ENCODE measurements at places on chromosomes 3 and 15.

DNA sequence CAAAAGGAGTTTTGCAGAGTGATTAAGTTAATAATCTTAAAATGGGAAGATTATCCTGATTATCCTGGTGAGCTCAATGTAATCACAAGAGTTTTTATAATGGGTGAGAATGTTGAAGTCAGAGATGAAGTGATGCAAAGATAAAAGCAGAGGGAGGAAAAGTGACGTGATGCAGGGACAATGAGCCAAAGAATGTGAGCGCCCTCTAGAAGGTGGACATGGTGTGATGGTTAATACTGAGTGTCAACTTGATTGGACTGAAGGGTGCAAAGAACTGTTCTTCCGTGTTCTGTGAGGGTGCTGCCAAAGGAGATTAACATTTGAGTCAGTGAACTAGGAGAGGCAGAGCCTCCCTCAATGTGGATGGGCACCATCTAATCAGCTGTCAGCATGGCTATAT, 569.6 kb upstream of the AGTR1 start:
- DNase-seq: no peak

DNA sequence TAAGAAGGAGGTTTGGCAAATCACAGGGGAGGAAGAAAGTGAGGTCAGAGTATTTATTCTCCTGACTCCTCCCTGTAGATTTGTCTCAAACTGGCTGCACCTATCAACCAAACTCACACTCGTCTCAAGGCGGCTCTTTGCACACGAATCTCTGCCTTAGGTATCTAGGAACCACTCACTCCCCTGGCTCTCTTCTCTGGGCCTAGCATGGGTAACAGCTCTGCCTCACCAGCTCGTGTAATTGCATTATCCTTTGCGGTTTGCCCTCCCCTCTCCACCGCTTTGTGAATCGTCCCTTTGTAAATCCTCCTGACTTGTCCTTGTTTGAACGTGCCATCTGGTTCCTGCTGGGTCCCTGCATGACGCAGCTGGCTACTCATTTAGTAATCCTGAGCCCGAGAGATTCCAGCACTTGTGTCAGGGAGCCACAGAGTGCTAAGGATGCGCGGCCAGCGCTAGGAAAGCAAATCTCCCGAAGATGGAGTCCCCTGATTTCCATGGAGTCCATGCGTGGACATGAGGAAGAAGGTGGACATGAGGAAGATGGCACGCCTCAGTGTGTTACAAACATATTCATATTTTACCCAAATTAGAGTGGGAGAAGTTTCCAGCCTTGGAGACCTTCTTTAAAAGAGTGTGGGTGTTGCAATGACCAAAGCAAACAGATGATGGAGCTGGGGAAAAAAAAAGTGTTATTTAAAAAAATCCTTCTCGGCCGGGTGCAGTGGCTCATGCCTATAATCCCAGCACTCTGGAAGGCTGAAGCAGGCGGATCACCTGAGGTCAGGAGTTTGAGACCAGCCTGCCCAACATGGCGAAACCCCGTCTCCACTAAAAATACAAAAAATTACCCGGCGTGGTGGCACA, 26.7 kb downstream of the NRROS start:
- no peak for DNase-seq

GRCh38 chr3:40201770-40202169, 107.7 kb upstream of the EIF1B start:
- no peak for DNase-seq

- no peak for DNase-seq
Measured at GRCh38 chr3:50090984-50091383, 2.3 kb downstream of the RBM5 start.

DNA sequence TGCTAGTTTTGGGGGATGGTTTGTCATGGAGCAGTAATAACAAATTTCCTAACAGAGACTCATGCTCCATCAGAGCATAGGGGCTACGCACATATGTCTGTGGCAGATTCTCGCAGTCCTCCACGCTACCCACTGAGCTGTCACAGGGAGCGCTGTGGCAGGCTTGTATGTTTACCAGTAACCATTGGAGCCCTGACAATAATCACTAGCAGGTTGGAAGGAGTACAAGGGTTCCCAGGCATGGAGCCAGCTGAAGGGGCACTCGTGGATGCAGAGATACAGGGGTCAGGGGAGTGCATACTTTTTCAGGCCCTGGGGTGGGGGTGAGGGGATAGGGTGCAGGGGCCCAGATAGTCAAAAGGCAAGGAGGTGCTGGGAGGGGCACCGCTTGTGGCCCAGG, 7.9 kb upstream of the GP9 start:
- DNase-seq: peak; percentile 59

GRCh38 chr15:101641894-101642293, 10.3 kb downstream of the TM2D3 start:
- DNase-seq: no peak

- no peak for DNase-seq
Measured at GRCh38 chr15:88695691-88696251, 57.0 kb downstream of the ISG20 start.

- DNase-seq: no peak
Measured at GRCh38 chr15:85837881-85838280, 43.2 kb upstream of the KLHL25 start.

DNA sequence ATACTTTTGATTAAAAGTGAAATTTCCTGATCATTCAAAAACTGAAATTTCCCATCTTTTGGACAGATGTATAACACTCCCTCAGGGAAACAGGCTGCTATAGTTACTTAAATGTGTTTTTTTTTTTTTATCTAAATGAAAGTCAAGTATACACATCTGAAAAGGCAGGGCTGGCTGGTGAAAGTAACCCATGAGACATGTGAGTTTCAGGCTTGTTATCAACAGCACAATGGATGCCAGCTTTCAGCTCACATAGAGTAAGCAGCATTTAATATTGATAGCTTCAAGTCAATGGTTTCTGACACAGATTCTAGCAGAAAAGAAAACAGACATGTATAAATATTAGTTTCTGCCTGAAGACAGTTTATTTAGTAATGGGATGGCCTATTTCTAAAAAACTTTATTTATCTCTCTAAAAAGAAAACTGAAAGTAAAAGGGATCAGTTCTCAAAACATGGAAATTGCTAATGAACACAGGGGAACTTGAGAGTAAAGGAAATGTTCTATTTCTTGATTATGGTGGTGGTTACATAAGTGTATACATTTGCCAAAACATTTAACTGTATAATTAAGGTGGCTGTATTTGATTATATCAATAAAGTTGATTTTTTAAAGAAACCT, 89.7 kb upstream of the CMC1 start:
- no peak for DNase-seq

- no peak for DNase-seq
Measured at GRCh38 chr3:49662021-49662420, 12.1 kb upstream of the APEH start.

GRCh38 chr3:18258492-18258891, 166.6 kb downstream of the SATB1 start:
- DNase-seq: no peak

- no peak for DNase-seq
Measured at GRCh38 chr15:86231864-86232721, 152.4 kb downstream of the AGBL1 start.

- no peak for DNase-seq
Measured at GRCh38 chr3:191320316-191320715, 8.9 kb upstream of the CCDC50 start.

GRCh38 chr15:98873441-98874218, 134.0 kb downstream of the PGPEP1L start:
- DNase-seq: no peak

GRCh38 chr3:110886222-110886893, 185.3 kb upstream of the NECTIN3 start:
- no peak for DNase-seq

DNA sequence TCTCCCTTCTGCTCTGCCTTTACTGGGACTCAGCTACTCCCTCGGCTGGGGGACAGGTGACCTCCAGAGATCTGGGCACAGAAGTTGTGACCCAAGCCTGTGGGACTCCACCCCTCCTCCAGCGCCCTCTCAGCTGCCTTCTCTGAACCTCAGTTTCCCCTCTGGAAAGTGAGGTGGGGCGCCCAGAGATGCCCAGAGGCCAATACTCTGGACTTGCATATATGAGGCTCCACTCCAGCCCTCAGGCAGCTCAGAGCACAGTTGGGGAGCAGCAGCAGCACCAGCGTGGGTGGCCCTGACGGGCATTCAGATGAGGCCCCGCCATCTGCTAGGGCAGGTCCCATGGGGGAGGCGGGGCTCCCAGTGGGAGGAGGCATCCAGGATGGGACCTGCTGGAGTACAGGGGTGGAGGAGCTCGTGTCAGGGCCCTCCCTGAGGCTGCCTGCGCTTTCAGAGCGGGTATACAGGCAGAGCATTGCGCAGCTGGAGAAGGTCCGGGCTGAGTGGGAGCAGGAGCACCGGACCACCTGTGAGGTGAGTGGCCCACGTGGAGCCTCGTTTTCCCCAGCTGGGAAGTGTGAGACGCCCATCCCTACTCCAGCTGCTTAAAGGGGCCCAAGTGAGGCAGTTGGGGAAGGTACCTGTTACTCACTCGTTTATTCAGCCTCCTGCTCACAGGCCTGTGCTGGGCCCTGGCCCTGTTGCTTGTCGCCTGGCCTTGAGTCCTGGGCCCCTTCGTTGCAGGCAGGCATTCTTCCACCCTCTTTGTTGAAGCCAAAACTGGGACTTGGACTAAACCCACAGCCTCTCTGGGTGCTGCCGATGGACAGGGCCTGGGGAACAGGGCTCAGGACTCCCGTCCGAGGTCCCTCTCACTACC, 35.4 kb downstream of the PSTPIP1 start:
- DNase-seq: no peak

DNA sequence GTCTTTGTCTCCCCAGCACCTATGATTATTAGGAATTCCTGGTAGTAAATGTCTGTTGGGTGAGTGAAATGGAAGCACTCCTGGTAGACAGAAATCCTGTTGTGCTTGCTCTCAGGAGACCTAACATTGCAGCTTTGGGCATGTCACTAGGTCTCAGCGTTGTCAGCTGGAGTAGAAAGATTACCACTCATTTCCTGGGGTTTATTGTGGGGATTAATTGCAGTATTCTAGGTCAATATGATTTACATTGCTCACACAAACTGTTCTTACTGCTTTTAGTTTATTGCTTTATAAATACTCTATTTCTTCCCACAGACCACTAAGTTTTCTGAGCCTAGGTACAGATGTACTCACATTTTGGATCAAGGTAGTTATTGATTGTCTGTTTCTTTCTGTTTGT, 5.1 kb downstream of the TSEN2 start:
- DNase-seq: no peak

- DNase-seq: no peak
Measured at GRCh38 chr3:122200661-122201060, 17.2 kb downstream of the CASR start.

- DNase-seq: no peak
Measured at GRCh38 chr3:39028546-39028945, 23.2 kb downstream of the SCN11A start.

GRCh38 chr3:46314517-46314916, 39.4 kb upstream of the CCR2 start:
- DNase-seq: no peak

- DNase-seq: no peak
Measured at GRCh38 chr3:58743296-58743695, 76.7 kb upstream of the FAM3D start.

DNA sequence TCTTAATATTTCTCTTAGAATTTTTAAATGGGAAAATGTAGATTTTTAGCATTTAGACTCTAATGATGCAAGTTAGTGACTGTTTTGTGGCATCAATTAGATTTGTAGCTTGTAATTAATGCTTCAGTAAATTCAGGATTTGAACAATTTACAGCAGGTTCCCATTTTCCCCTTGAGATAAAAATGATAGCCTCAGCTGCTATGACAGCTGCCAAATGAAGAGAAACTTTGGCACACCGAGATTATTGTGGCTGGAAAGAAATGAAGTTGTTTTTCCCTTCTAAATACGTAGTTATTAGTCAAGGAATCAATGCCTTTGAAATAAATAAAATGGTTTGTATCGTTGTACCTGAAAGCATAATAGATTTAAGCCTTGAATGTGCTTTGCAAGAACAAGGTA, 206.4 kb upstream of the P2RY1 start:
- no peak for DNase-seq

GRCh38 chr3:134189849-134190248, 60.8 kb downstream of the RYK start:
- no peak for DNase-seq

DNA sequence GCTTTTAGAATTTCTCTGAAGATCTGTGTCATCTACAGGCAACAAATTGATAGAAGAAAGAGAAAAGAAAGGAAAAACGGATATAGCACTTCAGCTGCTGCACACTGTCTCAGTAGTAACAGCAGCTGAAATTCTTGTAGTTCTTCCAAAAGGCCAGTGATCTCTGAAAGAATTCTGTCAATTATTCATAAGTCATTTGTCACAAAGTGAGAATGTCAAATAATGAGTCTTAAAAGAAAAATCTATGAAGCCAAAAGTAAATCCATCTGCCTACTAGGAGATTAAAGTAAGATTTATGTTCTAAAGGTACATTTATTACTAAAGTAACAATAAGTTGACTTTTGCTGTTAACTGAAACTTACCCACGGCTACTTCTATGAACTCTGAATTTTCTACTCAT, 24.6 kb downstream of the IFT80 start:
- no peak for DNase-seq

DNA sequence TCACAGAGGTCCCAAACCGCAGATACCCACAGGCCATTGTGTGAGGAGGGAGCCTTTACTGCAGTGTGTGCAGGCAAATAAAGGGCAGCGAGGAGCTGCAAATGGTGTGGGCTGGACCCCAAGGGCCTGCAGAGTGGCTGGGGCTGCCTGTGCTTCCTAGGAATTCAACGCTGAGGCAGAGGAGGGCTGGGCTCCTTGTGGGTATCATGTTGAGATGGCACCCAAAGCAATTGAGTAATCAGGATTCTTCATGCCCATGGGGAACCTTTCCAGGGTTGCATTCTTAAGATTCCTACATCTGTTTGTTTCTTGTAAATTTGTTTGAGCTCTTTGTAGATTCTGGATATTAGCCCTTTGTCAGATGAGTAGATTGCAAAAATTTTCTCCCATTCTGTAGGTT, 85.4 kb upstream of the LIPC start:
- DNase-seq: no peak

DNA sequence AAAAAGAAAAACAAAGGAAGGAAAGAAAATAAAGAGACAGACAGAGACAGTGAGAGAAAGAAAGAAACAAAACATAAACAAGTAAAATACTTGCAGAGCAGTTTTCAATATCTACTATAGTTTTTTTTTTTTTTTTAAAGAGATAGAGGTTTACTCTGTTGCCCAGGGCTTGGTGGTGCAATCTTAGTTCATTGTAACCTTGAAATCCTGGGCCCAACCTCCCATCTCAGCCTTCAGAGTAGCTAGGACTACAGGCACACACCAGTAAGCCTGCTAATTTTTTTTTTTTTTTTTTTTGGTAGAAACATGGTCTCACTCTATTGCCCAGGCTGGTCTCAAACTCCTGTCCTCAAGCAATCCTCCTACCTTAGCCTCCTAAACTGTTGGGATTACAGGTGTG, 23.1 kb downstream of the CLASP2 start:
- DNase-seq: no peak

GRCh38 chr3:152622811-152623167, 212.1 kb upstream of the P2RY1 start:
- no peak for DNase-seq

- no peak for DNase-seq
Measured at GRCh38 chr3:149654188-149654601, 3.6 kb downstream of the WWTR1 start.

- DNase-seq: no peak
Measured at GRCh38 chr3:123340336-123340735, 108.6 kb downstream of the ADCY5 start.

GRCh38 chr3:176776622-176777175, 420.6 kb downstream of the TBL1XR1 start:
- no peak for DNase-seq
